ENCODE measurements at places on chromosomes 2 and 18.

- DNase-seq: no peak
Observed at GRCh38 chr2:14944562-14945346, 312.2 kb downstream of the LRATD1 start.

- no peak for DNase-seq
Observed at GRCh38 chr2:7738596-7738995, 821.4 kb downstream of the RNF144A start.

GRCh38 chr2:54572636-54573536 is 116.8 kb downstream of the SPTBN1 start:
- DNase-seq: no peak

DNA sequence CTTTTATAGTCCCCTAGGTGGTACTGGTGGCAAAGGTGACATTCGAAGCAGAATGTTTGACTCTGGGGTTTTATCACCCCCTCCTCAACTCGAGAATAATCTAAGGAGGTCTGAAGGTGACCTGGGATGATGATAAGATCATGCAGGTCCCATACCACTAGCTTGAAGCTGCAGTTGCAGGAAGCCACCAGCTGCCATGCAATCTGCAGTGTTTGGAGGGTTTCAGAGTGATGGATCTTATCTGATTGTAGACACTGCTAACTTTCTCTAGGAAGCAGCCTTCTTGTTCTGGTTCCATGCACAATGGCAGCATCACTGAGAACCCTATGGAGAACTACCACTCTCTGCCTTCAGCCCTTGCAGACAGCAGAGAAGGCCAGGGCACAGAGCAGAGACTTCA is 59.4 kb upstream of the LRPPRC start:
- DNase-seq: no peak

- DNase-seq: no peak
Observed at GRCh38 chr2:127614246-127614645, 31.7 kb upstream of the GPR17 start.

DNA sequence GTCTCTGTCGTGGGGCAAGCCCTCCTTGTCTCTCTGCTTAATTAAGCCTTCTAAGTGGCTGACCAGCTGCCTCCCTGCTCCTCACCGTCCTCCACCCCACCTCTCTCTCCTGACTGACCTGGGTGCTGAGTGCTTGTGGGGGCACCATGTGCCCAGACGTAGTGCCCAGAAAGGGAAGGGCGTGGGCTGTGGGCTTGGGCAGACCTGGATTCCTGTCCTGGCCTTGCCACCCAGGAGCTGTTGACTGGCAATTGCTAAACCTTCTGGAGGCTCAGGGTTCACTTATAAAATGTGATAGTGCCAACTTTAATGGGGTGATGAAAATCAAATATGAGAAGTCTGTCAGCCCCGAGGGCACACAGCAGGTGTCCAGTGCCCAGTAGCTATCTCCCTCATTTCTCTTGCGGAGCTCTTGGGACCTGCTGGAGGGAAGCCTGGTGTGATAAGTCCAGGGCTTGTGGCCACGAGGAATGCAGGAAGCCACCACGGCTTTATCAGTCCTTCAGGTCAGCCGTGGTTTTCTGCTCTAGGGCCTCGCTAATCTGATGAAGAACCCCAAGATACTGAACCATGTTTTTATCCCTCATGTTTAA is 22.0 kb upstream of the INHBB start:
- no peak for DNase-seq

DNA sequence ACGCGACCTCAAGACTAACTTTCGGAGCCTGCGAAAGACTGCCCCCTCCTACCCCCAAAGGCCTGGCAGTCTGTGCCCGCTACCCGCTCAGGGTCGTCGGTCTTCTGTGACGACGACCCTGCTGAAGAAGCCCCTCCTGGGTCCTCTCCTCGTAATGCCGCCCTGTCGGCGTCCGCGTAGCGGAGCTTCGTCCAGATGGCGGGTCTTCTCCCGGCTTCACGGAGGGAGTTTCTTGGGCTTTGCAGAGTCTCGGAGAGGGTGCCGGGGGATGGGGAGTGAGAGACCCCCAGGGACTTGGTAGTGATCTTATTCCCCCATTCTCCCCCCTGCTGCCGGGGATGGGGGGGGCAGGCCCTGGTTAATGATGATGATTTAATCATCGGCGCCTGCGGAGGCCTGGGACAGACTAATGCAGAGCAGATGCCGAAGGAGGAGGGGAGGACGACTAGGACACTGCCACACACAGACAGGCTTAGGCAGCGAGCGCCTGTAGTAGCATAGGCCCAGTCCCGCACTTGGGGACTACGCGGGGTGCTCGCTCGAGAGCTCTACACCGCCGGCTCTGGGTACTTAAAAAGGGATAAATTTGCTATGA is 528 bp upstream of the PCGF1 start:
- no peak for DNase-seq

- no peak for DNase-seq
Observed at GRCh38 chr18:61554117-61554776, 221.0 kb downstream of the CDH20 start.

GRCh38 chr2:196165016-196165415 is 6.4 kb downstream of the STK17B start:
- no peak for DNase-seq

DNA sequence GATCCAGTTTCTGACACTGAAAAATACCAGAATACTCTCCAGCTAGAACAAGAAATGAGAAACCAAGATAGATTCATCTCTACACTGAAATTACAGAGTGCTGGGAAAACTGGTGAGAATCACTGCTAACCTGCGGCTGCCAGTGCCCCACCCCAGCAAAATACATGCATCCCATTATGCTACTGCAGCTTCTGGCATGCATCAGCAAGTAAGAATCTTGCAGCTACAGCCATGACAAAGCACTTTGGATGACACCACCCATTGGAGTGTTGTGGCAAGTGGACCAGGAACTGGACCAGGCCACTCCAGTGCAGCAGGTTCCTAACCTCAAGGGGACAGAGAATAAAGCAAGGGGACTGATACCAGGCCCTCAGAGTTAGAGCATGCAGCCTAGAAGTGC is 378.8 kb upstream of the ETAA1 start:
- DNase-seq: no peak

GRCh38 chr2:126664639-126665038 is 8.7 kb downstream of the GYPC start:
- DNase-seq: no peak

GRCh38 chr2:236337465-236338325 is 73.5 kb upstream of the ASB18 start:
- no peak for DNase-seq

DNA sequence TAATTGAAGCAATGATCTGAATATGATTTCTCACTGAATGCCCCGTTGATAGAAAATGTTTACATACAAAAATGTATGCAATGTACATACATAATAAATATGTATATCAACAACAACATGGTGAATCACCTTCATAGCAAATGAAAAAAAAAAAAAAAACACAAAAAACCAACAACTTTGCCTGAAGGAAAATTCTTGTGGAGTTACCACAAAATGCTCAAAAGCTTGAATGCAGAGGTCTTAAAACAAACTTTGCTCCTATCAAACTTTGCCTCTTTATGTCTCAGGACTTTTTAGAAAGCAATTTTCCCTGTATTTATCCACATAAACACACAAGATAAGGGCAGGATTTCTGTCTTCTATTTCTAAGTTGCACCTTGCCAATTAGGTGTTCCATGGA is 92.9 kb upstream of the SIX2 start:
- no peak for DNase-seq

DNA sequence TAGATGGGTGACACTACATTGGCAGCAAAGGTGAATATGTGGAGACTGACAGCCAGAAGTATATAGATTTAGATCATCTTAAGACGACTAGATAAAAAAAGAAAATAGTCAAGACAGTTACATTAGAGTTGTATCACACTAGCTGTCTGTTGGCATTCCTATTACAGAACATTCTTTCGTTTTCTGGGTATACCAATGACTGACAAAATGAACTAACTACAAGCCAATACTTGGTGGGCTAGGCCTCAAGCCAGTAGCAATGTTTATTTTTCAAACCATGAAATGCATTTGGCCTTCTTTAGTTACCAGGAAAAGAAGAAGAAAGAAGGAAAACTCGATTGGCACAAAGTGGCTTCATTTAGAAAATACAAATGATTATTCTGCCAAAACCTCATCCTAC is 944.9 kb upstream of the ZEB2 start:
- DNase-seq: no peak

- no peak for DNase-seq
Observed at GRCh38 chr18:76819411-76820136, 2.8 kb upstream of the ZNF236 start.

DNA sequence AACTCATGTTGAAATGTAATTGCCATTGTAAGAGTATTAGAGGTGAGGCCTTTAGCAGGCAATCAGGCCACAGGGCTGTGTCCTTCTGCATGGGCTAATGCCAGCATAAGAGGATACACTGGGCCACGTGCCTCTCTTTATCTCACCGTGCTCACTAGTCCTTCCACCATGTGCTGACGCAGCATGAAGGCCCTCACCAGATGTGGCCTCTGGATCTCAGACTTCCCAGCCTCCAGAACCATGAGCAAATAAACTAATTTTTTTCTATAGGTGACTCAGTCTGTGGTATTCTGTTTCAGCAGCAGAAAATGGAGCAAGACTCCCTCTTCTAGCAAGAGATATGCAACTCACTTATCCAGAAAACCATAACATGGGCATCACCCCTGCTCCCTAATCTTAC is 149.7 kb upstream of the ZNF236 start:
- DNase-seq: no peak

GRCh38 chr2:182207049-182207746 is 219.6 kb downstream of the PDE1A start:
- DNase-seq: no peak

DNA sequence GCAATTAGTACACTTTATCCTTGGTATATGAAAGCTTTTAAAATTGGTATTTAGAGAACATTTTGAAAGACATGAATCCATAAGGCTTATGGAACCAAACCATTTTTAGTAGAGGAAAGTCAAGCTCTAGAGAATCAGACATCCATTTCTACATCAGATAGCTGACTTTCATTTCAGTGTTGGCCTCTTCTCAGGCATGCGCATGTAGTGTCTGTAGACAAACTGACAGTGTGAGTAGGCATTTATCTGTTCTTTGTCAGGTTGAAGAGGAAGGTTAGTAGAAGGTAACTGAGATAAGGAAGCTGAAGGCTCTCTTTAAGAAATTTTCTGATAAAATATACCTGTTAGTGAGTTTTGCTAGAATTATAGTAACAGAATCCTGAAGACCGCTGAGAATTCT is 221.9 kb upstream of the SIX3 start:
- DNase-seq: no peak

DNA sequence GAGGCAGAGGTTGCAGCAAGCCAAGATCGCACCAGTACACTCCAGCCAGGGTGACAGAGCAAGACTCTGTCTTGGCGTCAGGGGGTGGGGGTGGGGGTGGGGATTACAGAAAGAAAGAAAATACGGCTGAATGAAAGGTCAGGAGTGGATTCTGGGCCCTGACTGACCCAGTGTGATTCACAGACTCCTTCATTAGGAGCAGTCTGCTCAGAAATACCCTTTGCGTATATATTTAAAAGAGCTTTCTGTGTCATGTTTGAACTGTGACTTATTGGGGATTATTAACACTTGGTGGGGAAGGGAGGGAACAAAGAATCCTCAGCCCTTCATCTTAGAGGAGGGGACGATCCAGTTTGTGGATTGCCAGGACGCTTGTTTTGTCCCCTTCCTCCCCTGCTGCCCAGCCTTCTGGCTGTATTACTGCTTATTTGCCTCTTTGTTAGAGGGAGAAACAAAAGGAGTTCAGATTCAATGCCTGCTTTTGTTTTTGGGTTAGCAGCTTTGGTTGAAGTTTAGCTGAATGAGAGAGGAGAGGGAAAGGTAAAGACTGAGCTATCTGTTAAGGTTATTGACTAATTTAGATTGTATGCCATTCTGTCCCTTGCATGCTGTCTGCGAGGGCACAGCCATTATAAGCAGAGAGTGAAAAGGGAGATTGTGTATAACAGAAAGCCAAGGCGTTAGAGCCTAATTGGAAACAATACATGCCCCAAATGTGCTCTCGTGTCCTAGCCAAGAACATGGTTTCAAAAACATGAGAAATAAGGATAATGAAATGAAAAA is 118.3 kb downstream of the FMNL2 start:
- DNase-seq: no peak

DNA sequence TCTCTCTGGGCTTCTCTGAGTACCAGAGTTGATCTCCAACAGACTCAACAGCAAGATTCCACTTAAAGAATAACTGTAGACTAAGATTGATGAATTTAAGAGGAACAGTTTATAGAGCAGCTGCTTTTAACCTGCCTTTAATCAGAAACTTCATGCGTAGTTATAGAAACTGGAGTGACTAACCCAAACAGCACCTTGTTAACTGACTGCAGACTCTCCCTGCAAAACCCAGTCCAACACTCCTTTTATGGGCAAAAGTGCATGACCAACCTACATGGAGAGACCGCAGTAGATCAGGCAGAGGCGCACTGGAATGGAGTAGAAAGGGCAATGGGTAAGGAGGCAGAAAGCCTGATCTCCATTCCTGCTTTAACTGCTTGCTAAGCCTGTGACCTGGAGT is 110.6 kb downstream of the NRP2 start:
- DNase-seq: no peak

DNA sequence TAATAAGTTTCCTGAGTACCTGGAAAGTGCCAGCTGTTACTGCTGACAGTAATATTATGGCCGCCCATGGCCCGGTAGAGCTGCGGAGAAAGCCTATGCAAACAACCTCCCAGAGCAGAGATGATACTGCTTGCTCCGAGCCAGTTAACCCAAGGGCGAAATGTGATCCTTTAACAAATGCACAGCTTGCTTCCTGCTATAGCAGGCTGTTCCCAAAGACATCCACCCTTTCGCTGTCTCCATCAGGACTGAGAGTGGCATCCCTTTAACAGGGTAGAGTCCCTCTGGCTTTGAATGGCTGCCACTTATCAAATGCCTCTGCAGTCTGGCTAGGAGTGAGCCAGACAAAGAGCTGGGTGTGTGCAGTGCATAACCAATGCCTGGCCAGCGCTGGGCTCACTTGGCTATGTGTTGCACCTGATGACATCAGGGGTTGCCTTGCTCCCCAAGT is 69.7 kb upstream of the DAPL1 start:
- no peak for DNase-seq

GRCh38 chr18:79733135-79733701 is 53.6 kb downstream of the CTDP1 start:
- DNase-seq: no peak

- no peak for DNase-seq
Observed at GRCh38 chr2:235063471-235063961, 111.7 kb downstream of the SH3BP4 start.

DNA sequence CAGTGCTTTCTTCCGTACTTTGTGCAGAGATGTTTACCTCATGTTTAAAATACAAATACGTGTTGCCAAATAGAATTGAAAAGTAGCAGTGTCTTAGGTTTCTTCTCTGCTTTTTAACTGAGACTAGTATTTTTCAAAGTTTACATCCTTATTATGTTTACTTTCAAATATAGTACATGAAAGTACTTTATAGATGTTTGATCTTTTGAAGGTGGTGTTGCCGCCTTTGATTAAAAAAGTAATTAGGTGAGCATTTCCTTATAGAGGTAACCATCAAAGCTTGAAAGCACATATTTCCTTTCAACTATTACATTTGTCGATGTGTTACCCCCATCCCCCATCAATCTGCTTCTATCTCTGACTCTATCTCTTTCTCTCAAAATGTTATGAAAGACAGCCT is 87.0 kb downstream of the CERS6 start:
- no peak for DNase-seq

- DNase-seq: no peak
Observed at GRCh38 chr2:85255813-85256594, 71.8 kb downstream of the TGOLN2 start.
